ENCODE measurements at places on chromosomes 2 and 18.
A peak's percentile ranks its signal among the peaks of the same experiment; 100 is the strongest.

DNA sequence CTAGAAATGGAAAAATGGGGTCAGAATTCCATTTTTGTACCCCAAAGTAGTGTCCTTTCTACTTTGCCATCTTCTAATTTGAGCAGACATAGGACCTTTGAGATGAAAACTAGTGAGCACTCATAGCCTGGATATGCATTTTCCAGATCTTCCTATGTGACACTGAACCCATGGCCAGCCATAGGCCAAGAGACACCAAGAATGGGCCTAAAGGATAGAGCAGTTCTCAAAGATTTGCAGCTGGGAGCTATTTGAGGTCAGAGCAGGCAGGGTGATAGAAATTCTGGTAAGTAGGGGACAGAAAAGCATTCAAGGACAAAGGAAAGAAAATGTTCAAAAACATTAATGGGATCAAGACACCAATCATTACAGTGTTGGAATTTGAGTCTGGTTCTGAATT, 332.8 kb downstream of the MYCN start:
- no peaks in the 10 kb centered on the region for H3K4me1 ChIP-seq
- no peak overlapping the region for H3K4me3 ChIP-seq
- no peaks in the 10 kb centered on the region for H3K27me3 ChIP-seq
- DNase-seq, result no peak
- no peaks in the 10 kb centered on the region for H3K36me3 ChIP-seq

- DNase-seq, result no peak
- H3K27me3 ChIP-seq, result no peaks in the 10 kb centered on the region
- no peaks in the 10 kb centered on the region for H3K4me1 ChIP-seq
- H3K4me3 ChIP-seq, result no peak overlapping the region
These were observed 77.6 kb upstream of the MGAT4A start for GRCh38 chr2:98808546-98808945.

GRCh38 chr2:120522151-120522751, 176.3 kb downstream of the INHBB start:
- no peaks in the 10 kb centered on the region for H3K4me1 ChIP-seq
- no peak overlapping the region for H3K27ac ChIP-seq
- no peaks in the 10 kb centered on the region for H3K36me3 ChIP-seq
- no peak for DNase-seq

DNA sequence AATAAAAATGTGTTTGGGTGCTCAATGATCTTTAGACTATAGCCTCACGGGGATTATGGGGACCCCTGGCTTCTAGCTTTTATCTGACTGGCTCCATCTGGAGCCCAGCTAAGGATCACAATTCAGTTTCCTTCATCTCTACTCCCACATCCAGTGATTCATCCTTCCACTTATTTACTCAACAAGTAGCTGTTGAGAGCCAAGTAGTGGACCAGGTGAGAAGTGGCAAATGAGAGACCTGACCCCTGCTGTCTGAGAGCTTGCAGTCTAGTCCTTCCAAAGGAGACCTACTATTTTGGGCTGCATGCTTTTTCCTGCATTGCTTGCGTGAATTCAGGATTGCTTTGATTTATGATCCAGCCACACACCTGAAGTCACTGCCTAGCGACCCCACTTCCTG, 10.7 kb upstream of the DSG3 start:
- no peak overlapping the region for H3K4me3 ChIP-seq
- H3K4me1 ChIP-seq, result no peaks in the 10 kb centered on the region
- no peaks in the 10 kb centered on the region for H3K36me3 ChIP-seq
- H3K27ac ChIP-seq, result no peak overlapping the region

GRCh38 chr2:17251171-17251570, 267.1 kb downstream of the RAD51AP2 start:
- no peaks in the 10 kb centered on the region for H3K36me3 ChIP-seq
- H3K27ac ChIP-seq, result no peak overlapping the region
- no peaks in the 10 kb centered on the region for H3K27me3 ChIP-seq
- no peaks in the 10 kb centered on the region for H3K4me1 ChIP-seq
- H3K4me3 ChIP-seq, result no peak overlapping the region
- DNase-seq, result no peak

GRCh38 chr2:168448980-168449379, 7.1 kb upstream of the CERS6 start:
- no peaks in the 10 kb centered on the region for H3K36me3 ChIP-seq
- H3K27ac ChIP-seq, result no peak overlapping the region
- no peak overlapping the region for H3K4me3 ChIP-seq
- DNase-seq, result no peak

DNA sequence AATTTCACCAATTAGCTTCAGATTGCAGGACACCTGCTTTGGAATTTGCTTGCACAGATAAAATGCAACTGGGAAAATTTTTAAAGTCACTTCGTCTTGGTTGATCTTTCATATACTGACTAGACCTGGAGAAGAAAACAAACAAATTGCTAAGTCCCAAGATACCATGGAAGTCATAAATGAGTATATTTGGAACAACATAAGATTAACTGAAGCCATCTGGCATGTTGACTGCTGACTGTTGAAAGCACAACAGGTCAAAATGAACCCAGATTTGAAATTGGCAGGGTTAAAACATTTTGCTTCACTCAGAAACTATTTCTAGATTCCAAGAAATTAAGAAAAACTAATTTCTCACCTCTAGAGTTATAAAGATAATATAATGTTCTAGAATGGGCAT, 470.7 kb downstream of the LPIN1 start:
- no peak for DNase-seq
- H3K27ac ChIP-seq, result no peak overlapping the region
- H3K27me3 ChIP-seq, result no peaks in the 10 kb centered on the region
- no peak overlapping the region for H3K4me3 ChIP-seq
- H3K36me3 ChIP-seq, result no peaks in the 10 kb centered on the region
- H3K4me1 ChIP-seq, result no peaks in the 10 kb centered on the region

- no peaks in the 10 kb centered on the region for H3K27me3 ChIP-seq
- H3K4me1 ChIP-seq, result no peaks in the 10 kb centered on the region
- no peak overlapping the region for H3K4me3 ChIP-seq
- no peak overlapping the region for H3K27ac ChIP-seq
These were observed 291.2 kb downstream of the ALPK2 start for GRCh38 chr18:58337686-58338085.

DNA sequence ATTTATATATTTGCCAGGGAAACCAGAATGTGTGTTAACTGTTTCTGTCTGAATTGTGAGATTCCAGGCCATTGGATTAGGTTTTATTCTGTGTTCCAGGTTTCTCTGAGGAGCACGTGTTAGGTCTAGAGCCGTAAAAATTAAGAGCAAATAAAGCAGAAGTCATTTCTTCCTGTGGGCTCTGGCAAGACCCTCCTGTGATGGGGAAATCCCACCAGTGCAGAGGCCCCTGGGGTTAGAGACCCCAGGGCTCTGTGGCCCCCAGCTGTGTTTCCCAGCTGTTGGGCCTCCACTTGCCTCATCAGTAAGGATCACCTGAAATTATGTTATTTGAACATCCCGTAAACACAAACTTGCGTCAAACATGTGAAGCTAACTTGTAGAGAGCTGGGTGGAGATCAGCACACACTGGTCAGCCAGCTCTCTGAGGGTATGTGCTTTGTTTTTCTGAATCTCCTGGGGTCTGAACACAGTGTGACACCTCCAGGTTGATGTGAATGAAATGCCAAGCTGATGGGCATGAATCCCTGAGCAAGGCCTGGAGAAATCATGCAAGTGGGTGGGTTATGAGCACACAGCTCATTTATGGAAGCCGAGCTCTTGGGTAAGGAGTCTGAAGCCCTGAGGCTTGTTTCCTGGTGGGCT, 50.3 kb downstream of the HK2 start:
- no peaks in the 10 kb centered on the region for H3K4me1 ChIP-seq
- no peak overlapping the region for H3K4me3 ChIP-seq
- H3K27me3 ChIP-seq, result no peaks in the 10 kb centered on the region
- no peak overlapping the region for H3K27ac ChIP-seq
- peaks cover 21% of the 10 kb centered on the region for H3K36me3 ChIP-seq

DNA sequence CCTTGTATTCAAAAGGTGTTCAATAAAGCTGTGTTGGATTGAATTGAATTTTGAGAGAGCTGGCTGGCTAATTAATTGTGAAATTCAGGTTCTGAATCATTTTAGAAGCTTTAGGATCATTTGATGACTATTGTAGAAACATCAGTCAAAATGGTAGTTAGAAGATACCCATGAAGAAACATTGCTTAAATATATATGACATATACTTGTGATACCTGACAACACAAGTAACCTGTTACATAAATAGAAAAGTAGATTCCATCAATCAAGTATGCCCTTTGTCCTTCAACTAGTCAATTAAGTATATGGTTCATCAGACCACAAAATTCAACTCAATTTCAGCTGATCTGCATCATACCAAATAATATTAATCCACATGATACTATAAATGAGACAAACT, 185.6 kb downstream of the PID1 start:
- no peaks in the 10 kb centered on the region for H3K4me1 ChIP-seq
- H3K27me3 ChIP-seq, result no peaks in the 10 kb centered on the region
- H3K4me3 ChIP-seq, result no peak overlapping the region
- no peaks in the 10 kb centered on the region for H3K36me3 ChIP-seq
- DNase-seq, result no peak

DNA sequence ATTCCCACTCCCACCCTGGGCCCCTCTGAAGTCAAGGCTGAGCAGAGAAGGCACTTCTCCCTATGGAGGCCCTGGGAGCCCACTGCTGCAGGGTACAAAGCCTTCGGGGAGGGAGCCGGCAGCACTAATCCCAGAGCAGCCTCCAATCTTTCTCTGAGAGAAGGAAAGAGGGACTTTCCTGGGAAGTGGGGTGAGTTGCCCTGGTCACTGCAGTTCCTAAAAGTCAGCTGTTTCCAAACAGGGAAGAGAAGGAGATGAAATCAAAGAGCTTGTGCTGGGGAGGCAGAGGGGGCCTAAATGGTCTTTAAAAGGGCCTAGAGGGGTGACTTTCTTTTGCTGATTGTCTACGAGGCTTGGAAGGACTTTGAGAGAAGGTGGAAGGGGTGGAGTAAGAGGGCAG, 264.7 kb downstream of the TNS1 start:
- no peaks in the 10 kb centered on the region for H3K4me1 ChIP-seq
- no peaks in the 10 kb centered on the region for H3K27me3 ChIP-seq
- DNase-seq, result no peak
- H3K27ac ChIP-seq, result no peak overlapping the region
- no peak overlapping the region for H3K4me3 ChIP-seq
- H3K36me3 ChIP-seq, result no peaks in the 10 kb centered on the region

DNA sequence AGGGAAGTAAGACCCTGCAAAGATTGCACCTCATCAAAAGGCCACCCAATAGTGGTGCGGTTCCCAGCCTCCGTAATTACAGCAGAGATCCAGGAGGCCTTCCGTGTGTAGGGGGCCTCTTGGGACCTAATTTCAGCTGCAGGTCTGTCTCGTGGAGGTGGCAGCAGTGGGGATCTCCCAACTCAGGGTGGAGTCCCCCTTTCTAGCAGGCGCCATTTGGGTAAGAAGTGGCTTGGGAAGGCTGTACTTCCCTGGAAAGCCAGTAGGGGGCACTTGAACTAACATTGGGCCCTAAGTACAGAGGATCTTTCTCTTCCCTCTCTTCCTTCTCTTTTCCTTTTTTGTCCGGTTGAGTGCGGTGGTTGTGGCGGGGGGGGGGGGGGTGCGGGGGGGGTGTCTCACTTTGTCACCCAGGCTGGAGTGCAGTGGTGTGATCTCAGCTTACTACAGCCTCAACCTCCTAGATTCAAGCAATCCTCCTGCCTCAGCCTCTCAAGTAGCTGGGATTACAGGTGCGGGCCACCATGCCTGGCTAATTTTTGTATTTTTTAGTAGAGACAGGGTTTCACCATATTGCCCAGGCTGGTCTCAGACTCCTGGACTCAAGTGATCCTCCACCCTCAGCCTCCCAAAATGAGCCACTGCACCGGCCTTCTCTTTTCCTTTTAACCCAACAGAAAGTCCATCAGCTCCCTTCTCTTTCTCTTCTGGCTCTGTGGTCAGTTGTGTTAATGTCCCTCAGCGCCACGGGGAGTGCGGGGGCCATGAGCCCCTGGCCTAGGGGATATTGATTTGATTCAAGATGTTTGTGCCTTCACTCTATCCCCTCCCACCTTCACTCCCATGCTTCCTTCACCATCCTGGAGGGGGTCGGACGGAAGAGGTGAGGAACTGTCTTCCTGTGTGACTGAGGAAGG, 32.0 kb downstream of the CENPO start:
- H3K4me3 ChIP-seq, result no peak overlapping the region
- DNase-seq, result no peak
- H3K4me1 ChIP-seq, result peaks cover 6% of the 10 kb centered on the region

GRCh38 chr2:120177001-120177621, 46.1 kb downstream of the TMEM185B start:
- peaks cover 20% of the 10 kb centered on the region for H3K4me1 ChIP-seq
- H3K4me3 ChIP-seq, result peak overlapping the region; percentile 63
- H3K27me3 ChIP-seq, result no peaks in the 10 kb centered on the region
- H3K36me3 ChIP-seq, result no peaks in the 10 kb centered on the region
- peak overlapping the region; percentile 95 for H3K27ac ChIP-seq
- peak; percentile 86 for DNase-seq

GRCh38 chr2:207883002-207883780, 113.5 kb upstream of the FZD5 start:
- no peak overlapping the region for H3K4me3 ChIP-seq
- no peaks in the 10 kb centered on the region for H3K27me3 ChIP-seq
- H3K27ac ChIP-seq, result no peak overlapping the region
- H3K36me3 ChIP-seq, result no peaks in the 10 kb centered on the region
- no peak for DNase-seq

GRCh38 chr18:46184727-46185126, 80.5 kb downstream of the HAUS1 start:
- H3K36me3 ChIP-seq, result no peaks in the 10 kb centered on the region
- no peaks in the 10 kb centered on the region for H3K4me1 ChIP-seq
- no peak overlapping the region for H3K27ac ChIP-seq
- no peaks in the 10 kb centered on the region for H3K27me3 ChIP-seq
- no peak overlapping the region for H3K4me3 ChIP-seq
- DNase-seq, result no peak

DNA sequence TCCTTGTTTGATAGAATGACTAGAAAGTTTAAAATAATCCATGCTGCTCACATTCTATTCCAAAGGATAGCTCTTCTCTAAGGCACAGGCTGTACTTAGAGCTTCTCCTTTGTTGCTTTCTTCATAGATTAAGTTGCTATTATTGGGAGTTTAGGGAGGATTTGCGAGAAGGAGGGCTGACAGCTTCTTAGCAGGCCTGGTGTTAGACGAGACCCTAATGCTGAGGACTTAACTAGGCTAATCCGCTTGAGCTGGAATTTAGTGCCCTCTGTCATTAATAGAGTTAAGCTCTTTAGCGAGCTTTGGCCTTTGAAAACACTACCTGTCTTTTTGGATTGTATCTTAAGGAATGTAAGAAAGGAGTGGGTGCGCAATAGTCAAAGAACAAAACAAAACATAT, 81.3 kb downstream of the MOGAT1 start:
- H3K4me3 ChIP-seq, result no peak overlapping the region
- H3K36me3 ChIP-seq, result no peaks in the 10 kb centered on the region
- H3K27ac ChIP-seq, result no peak overlapping the region
- no peak for DNase-seq
- peaks cover 14% of the 10 kb centered on the region for H3K4me1 ChIP-seq

Data from thymus (tissue), 14 donors.